ENCODE measurements at places on chromosomes 13 and 19.

- H3K27ac ChIP-seq = no peak overlapping the region
- no peak for DNase-seq
- peaks cover 6% of the 10 kb centered on the region for H3K4me1 ChIP-seq
- H3K4me3 ChIP-seq = no peak overlapping the region
Measured at GRCh38 chr19:3340340-3340739, 26.0 kb upstream of the NFIC start.

GRCh38 chr13:35978607-35979316, 152.4 kb downstream of the DCLK1 start:
- no peaks in the 10 kb centered on the region for H3K36me3 ChIP-seq
- no peak overlapping the region for H3K4me3 ChIP-seq
- H3K4me1 ChIP-seq = no peaks in the 10 kb centered on the region

DNA sequence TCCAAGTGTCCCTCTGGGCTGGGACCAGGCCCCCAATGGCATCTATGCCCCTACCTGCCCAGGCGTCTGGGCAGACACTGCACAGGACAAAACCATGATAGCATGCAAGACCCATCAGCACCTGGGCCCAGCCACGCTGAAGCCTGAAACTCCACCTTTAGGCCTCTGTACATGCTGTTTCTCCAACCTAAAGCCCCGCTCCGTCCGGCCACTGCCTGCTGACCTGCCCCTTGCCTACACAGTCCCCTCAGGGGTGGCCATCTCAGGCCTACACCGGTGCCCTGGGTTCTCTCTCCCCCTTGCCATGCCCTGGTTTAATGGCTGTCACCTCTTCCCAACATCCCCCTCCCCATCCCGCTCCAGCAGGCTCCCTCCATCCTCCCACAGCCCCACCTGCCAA, 15.3 kb downstream of the GJA3 start:
- H3K36me3 ChIP-seq = peaks cover 4% of the 10 kb centered on the region
- peaks cover 77% of the 10 kb centered on the region for H3K27me3 ChIP-seq
- no peaks in the 10 kb centered on the region for H3K4me1 ChIP-seq

DNA sequence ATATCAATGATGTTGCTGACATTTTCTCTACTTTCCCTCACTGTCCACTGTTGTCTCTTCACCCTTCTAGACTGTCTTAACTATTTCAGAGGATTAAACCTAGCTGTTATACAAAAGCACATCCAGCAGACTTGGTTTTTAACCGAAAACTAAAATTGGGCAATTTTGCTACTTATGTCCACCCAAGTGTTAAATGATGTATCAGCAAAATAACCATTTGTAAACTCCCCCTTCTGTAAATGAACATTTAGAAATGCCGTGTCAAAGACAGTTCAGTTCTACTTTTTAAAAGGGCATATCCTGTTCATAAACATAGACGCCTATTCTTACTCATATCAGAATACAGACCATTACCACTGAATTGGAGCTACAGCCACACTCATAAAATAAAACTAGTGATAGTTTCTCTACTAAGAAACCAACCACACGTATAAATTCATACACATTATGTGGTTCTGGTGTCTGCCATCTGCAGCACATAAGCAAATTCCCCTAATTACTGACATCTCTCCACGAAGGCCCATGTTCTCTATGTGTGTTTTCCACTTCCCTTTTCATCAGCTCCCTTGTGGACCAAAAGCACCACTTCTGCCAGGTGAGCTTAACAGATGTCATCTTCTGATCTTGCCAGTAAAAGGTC, 1091.8 kb downstream of the PCDH9 start:
- peak; percentile 62 for DNase-seq
- H3K27me3 ChIP-seq = no peaks in the 10 kb centered on the region
- H3K4me3 ChIP-seq = peak overlapping the region; percentile 22
- peak overlapping the region; percentile 78 for H3K27ac ChIP-seq
- H3K4me1 ChIP-seq = peaks cover 20% of the 10 kb centered on the region

GRCh38 chr19:46409191-46409590, 4.2 kb downstream of the CCDC8 start:
- no peak overlapping the region for H3K27ac ChIP-seq
- H3K36me3 ChIP-seq = no peaks in the 10 kb centered on the region

GRCh38 chr13:37835392-37835791, 34.2 kb downstream of the TRPC4 start:
- no peaks in the 10 kb centered on the region for H3K36me3 ChIP-seq
- DNase-seq = no peak
- H3K27me3 ChIP-seq = no peaks in the 10 kb centered on the region

DNA sequence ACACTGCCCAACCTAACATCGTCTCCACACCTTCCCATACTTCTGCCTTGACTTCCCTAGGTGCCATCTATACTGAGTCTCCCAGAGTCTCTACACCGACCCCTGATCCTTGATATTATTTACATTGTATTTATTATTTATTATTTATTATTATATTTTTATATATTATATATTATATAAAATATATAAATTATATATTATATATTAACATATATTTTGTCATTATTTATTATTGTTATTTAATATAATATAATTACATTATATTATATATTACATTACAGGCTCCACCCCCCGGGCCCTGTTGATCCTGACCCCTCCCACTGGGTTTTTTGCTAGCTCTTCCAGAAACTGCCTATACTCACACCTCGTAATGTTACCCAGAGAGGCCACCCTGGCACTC, 18.4 kb upstream of the TOMM40 start:
- H3K36me3 ChIP-seq = no peaks in the 10 kb centered on the region
- no peak overlapping the region for H3K4me3 ChIP-seq
- H3K27me3 ChIP-seq = peaks cover 13% of the 10 kb centered on the region
- DNase-seq = no peak

DNA sequence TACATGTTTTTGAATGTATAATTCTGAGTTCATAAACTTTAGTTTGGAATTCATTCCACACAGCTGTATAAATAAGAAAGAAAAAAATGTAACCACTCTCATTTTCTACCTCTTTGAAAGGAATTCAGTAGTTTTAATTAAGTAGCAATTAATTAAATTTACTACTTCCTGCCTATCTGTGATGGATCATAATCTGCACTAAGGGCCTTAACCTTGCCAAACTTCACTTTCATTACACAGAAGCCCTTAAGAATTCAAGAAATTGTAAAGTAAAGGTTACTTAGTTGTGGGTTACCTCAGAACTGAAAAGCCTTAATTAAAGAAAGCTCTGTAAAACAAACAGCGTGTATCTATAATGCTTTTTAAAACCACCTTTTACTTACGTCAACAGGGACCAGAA, 111.9 kb upstream of the FBXL3 start:
- no peak overlapping the region for H3K27ac ChIP-seq
- H3K4me3 ChIP-seq = no peak overlapping the region
- H3K36me3 ChIP-seq = peaks cover 55% of the 10 kb centered on the region
- no peaks in the 10 kb centered on the region for H3K27me3 ChIP-seq
- H3K4me1 ChIP-seq = peaks cover 4% of the 10 kb centered on the region

DNA sequence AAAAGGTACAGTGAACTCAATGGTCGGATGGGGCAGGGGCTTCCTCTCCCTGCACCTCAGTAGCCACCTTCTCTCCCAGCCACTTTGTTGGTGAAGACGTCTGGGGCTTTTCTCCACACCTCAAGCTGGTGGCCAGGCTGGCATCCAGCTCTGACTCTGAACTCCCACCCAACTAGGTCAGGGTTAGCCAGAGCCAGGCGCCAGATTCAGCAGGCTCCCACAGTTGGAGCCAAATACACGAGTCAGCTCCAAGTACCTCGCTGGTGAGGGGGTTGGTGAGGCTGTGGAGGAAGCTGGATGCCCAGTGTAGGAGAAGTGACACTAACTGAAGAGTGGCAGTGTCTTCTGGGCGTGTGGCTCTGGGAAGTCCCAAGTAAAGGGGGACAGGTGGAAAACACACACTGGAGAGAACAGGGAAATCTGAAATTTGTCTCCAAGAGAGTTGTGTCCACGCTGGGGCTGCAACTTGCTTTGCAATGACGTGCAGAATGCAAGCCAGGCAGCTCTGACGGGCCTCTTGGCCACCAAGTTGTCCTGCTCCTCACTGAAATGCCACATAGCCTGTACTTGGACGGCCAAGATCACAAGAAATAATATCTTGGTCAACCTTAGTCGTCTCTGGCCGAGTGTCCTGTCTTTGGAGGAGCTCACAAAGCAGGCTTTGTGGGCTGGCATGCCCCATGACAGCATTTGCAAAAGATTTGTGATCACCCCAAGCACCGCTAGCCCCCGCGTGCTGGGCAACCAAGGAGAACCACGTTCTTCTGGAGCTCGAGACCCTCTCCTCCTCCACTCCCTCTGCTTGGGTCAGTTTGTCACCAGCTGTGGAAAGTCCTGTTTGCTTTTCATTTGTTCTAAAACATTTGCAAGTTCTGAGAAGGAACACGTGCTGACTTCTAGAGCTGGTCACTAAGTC, 18.1 kb downstream of the SLC7A1 start:
- H3K27ac ChIP-seq = no peak overlapping the region
- H3K27me3 ChIP-seq = no peaks in the 10 kb centered on the region
- no peak for DNase-seq
- H3K36me3 ChIP-seq = peaks cover 27% of the 10 kb centered on the region
- peaks cover 37% of the 10 kb centered on the region for H3K4me1 ChIP-seq

- no peaks in the 10 kb centered on the region for H3K27me3 ChIP-seq
- no peak for DNase-seq
- no peak overlapping the region for H3K4me3 ChIP-seq
- H3K4me1 ChIP-seq = peaks cover 48% of the 10 kb centered on the region
- H3K27ac ChIP-seq = no peak overlapping the region
- peaks cover 23% of the 10 kb centered on the region for H3K36me3 ChIP-seq
Measured at GRCh38 chr13:74066937-74067336, 67.3 kb downstream of the KLF12 start.

All from stimulated activated naive B cell treated with anti-CD40 and anti-IgM and Interleukin-4, amounts not matched to agents 10 μg/mL and 1 μg/mL and 100 μg/mL, for 72 hours (primary cell).